NCI-H2081 (cell line): ENCODE measurements at places on chromosomes 3 and 15.

- DNase-seq, result no peak
Measured at GRCh38 chr3:185992831-185993374, 55.1 kb upstream of the TRA2B start.

GRCh38 chr3:127711896-127712295 is 39.1 kb downstream of the ABTB1 start:
- no peak for DNase-seq

DNA sequence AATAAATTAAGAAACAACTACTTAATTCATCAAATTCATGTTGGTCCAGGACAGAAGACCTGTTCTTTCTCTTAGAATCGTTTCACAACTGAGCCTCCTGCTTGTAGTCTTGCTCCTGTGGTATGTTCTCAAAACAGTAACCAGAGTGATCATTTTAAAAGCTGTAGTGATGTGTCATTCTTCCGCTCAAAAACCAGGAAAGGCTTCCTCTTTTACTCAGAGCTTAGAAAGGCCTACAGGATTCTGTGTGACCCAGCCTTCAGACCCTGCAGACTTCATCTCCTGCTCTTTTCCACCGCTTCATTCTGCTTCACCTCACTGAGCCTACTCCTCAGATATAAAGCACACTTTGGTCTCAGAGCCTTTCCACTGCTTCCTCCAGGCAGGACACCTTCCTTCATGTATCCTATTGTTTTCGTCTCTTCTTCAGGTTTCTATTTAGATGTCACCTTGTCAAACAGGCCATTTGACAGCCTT is 22.7 kb downstream of the ST6GAL1 start:
- no peak for DNase-seq

DNA sequence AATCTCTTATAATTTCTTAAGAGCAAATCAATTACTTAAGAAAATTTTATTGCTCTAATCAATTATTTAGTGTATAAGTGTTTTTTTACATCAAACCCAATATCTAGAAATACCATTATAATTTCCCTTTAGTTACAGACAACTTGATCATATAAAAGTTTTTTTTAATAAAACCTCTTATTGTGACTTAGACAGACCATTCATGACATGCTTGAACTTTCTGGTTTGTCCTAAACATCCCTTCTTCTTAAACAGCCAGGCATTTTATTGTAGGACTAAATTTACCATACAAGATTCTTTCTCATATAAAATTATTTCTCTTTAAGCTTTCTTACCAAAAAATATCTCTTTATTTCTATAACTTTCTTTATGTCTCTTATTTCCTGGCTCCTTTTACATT is 164.5 kb downstream of the SUCNR1 start:
- DNase-seq, result no peak

DNA sequence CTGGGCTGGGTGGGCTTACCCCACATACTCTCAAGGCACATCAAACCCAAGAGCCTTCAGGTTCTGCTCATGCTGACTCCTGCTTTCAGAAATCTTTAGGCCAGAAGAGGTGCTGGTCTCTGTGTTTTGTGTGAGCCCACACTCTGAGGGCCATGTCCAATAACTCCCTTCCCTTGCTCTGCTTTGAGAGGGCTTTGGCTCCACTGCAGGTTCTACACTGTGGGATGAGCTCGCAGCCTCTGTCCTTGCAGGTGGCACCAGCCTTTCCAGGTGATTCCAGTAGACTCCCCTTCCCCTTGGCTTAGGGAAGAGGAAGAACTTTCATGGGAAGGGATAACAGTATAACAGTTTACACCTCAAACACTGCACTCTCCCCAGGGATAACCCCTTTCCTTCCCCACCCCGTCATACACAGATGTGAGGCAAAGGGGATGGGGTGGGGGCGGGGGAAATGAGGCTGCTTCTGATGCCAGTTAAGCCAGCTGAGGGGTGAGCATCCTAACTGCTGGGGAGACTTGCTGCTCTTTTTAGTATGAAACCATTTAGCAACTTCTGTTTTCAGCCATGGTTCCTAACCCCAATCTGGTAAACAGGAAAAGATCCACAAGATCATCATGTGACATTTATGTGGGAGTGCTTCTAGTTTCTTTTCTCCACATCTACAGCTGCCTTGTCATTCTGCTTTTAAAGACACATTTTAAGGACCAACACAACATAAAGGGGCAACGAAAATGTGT is 262.4 kb downstream of the SLC9A9 start:
- no peak for DNase-seq

GRCh38 chr15:64044300-64045100 is 1.8 kb downstream of the DAPK2 start:
- DNase-seq, result no peak

- peak; percentile 29 for DNase-seq
Measured at GRCh38 chr3:27467545-27467944, 16.6 kb downstream of the SLC4A7 start.

GRCh38 chr3:43073836-43074220 is 32.1 kb downstream of the POMGNT2 start:
- DNase-seq, result no peak

DNA sequence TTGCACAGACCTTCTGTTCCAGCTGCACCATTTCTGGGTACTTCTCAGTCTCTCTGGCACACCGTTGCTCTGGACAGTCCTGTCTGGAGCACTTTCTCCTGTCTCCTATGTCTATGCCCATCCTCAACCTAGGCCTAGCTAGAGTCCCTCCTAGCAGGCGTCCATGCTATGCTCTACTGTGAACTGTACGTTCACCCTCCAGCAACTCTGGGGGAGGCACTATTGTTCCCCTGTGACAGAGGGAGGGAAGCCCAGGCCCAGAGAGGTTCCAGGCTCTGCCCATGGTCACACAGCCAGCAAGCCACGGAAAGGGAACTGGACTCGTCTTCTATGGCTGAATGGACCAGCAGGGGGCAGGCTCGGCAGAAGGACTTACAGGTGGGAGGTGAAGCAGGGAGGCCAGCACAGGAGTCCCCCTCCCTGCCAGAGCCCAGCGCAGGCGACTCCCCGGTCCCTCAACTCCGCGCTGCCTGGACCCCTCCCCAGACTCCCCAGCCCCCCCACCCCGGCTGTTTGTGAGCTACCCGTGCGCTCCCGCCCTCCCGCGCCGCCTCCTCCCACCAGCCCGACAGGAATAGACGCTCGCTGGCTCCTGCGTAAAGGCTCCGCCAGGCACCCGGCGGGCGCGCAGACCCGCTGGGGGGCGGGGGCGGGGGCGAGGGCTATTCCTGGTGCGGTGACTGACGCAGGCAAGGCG is 1.7 kb upstream of the LINGO1 start:
- peak; percentile 36 for DNase-seq

DNA sequence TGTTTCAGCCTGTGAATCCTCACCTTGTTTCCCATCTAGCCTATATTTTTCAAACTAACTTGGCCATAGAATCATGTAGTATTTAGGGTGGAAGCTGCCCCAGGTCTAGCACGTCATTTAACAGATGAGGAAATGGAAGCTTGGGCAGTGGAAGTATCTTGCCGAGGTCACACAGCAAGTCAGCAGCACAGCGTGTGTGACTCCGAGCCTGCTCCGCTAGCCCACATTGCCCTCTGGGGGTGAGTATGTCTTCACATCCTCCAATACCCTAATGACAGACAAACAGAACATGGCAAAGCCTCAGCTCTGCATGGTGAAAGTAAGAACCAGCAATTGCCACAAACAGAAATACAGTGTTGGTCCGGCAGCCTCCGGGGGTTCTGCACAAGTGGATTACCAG is 2.2 kb upstream of the CCR5 start:
- no peak for DNase-seq

- no peak for DNase-seq
Measured at GRCh38 chr3:187490366-187490765, 122.2 kb downstream of the RTP4 start.

- no peak for DNase-seq
Measured at GRCh38 chr15:41637086-41637485, 23.1 kb upstream of the MGA start.

DNA sequence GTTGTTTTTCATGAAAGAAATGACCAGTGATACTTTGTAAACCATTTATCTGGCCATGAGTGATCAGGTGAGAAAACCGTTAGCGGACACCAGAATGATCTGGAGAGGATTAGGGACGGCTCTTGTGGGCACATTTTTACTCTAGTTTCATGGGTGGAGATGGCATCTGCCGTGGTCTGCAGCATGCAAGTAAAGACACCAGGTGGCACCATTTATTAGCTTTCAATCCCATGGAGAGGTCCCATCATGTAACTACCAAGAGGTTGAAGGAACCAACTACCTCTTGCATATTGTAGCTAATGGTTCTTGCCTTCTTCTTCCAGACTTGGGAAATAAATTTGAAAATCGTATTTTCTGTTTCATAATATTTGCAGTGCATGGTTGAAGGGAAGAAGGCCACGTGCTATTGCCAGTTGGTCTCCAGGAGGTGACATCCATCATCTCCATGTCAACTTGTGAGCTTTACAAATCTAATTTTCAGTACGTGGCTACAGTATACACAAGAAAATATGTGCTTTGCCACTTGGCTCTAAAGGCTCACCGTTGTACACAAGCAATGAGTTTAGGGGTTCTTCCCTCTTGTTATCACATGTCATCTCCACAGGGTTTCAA is 1.5 kb upstream of the MAPKBP1 start:
- DNase-seq, result peak; percentile 31

DNA sequence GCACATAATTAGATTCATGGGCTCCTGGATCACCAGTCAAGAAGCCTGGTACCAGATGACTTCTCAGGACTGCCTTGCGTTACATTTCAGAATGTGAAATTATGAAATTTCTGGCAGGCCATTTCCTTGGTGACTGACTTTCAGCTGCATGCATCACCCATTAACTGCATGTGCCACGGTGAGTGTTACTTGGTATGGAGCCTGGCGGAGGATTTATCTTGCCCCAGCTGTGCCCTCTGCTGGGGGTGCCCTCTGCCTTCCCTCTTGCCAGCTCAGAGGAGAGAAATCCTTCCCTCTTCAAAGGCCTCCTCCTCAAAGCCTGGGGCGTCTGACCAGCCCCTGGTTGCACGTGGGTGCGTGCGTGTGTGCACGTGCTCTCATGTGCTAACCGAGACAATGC is 57.7 kb upstream of the CTSH start:
- DNase-seq, result no peak

- DNase-seq, result peak; percentile 76
Measured at GRCh38 chr3:58585005-58585786, 8.0 kb upstream of the FAM107A start.

GRCh38 chr3:104526901-104527401 is 839.8 kb upstream of the ALCAM start:
- no peak for DNase-seq

GRCh38 chr3:14959359-14959943 is 12.1 kb downstream of the NR2C2 start:
- no peak for DNase-seq

GRCh38 chr3:129378949-129379348 is 49.5 kb downstream of the EFCAB12 start:
- no peak for DNase-seq
